ENCODE measurements at places on chromosomes 7 and 10.

- no peak for DNase-seq
Measured at GRCh38 chr7:115191526-115191925, 269.6 kb downstream of the MDFIC start.

GRCh38 chr10:122054048-122055025, 65.4 kb downstream of the TACC2 start:
- no peak for DNase-seq

DNA sequence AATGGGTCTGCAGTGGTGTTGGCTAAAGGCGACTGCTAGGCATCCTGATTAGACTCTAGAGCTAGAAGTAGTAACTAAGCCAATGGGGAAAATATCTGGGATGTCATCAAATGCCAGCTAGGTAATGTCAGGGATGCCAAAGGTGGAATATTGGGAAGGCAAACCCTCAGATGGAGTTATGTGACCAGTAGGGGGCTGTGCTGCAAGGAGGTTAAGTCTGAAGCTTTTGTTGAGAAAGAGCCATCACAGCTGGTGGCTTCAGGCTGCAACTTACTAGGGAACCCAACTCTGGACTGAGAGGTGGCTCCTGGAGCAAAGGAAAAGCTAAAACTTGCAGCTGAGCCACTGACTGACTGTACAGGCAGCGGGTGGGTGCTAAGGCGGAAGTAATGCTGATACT, 576.9 kb upstream of the GHITM start:
- DNase-seq: no peak

- DNase-seq: no peak
Measured at GRCh38 chr10:18713077-18713476, 53.8 kb downstream of the ARL5B start.

DNA sequence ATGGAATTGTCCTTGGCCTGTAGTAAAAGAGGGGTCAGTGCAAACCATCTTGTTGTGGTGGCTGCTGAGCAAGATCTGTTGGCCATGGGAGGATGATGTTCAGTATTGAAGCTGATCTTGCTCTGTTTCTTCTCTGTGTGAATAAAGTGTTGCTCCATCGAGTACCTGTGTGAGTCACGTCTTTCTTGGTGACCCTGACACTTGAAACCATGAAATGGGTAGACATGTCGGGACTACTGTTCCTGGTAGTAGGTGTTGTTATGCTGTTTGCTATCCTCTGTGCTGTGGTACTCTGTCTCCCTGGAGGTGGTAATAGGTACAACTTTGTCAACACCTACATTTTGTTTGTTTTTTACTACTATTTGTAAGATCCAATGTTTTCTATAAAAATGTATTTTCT, 330.6 kb downstream of the MDFIC start:
- no peak for DNase-seq
